Islet precursor cell (in vitro differentiated cells): ENCODE measurements at places on chromosomes 4 and X.

- no peak for DNase-seq
Measured at GRCh38 chr4:136748773-136749172, 783.5 kb downstream of the PCDH18 start.

GRCh38 chr4:168787334-168787733 lies 222.7 kb downstream of the CBR4 start:
- no peak for DNase-seq

DNA sequence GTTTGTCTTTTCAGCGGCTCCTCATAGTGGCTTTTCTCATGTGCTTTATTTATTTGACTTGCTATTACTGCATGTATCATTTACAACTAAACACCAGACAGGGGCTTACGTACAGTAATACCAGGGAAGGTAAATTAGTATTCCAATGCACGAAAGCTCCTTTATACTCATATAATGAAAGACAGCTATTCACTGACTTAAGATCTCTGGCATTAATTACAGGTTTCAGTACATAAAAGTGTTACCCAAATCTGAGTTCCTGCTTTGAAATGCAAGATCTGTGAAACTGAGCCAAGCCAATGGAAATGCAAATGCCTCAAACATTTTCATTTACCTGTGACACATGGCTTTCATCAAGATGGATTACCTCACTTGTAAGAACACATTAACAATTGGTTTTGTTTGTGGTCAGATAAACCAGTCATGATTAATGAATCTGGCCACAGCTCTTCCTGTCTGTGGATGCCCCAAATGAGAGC lies 107.2 kb downstream of the ANAPC4 start:
- no peak for DNase-seq

DNA sequence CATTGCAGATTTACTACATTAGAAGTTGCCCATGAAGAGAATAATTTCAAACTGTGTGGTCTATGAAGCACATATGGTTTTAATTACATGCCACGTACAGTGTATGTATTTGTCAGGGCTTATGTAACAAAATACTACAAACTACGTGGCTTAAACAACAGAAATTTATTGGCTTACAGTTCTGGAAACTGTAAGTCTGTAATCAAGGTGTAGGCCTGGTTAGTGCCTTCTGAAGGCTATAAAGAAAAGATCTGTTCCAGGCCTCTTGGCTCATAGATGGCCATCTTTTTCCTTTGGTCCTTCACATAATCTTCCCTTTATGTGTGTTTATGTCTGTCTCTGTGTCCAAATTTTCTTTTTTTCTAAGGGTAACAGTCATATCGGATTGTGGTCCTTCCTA lies 1160.2 kb downstream of the FAM133A start:
- DNase-seq: no peak

DNA sequence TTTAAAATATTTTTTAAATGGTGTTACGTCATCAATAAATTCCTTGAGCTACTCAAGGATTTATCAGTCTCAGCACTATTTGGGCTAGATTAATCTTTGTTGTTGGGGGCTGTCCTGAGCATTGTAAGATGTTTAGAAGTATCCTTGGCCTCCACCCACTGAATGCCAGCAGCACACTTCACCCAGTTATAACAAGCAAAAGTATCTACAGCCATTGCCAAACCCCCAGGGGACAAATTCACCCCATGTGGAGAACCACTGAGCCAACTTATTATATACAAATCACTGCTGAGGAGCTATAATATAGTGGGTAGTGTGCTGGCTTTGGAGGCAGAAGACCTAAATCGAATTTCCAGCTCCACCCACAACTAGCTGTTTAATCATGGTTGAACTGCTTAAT lies 58.3 kb downstream of the ATP10D start:
- DNase-seq: no peak

DNA sequence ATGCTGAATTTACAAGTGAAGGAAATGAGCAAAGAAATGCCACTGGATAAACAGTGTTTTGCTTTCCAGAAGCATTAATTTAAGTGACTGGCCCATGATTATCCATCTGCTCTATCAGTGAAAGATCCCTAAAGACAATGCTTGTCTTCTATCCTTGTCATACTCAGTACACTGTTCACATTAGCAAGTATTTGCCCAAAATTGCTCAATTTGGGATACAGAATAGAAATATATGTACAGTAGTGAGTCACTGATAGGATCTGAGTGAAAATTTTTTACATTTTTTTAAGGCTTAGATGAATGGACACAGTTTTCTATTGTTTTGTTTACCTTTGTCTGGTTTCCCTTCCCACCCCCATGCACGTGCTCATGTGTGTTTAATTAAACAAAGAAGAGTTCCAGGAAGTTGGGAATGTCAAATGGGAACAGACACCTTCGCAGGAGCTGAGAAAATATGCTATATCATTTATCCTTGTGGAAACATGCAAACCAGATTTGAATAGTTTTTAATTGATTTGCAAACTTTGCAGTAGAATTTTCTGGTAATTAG lies 656.3 kb downstream of the RPA4 start:
- no peak for DNase-seq

DNA sequence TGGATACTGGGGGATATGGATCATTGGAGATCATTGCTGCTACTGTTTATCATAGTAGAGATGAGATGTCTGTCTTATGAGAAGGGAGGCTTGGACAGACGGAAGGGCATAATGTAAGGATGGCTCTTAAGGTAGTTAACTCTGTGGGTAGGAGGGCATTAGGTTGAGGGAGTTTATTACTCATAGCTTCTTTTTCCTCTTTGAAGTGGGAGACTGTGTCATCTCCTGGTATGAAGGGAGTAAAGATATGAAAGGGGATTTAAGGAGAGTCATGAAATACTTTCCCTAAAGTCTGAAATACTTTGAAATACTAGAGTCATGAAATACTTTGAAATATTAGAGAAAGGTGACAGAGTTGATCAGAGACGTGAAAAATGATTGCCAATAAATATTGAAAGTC lies 255.5 kb upstream of the PITX2 start:
- no peak for DNase-seq

GRCh38 chr4:177778623-177779022 lies 336.4 kb upstream of the AGA start:
- DNase-seq: no peak

GRCh38 chr4:154604696-154605200 lies 7.7 kb downstream of the FGG start:
- DNase-seq: no peak

DNA sequence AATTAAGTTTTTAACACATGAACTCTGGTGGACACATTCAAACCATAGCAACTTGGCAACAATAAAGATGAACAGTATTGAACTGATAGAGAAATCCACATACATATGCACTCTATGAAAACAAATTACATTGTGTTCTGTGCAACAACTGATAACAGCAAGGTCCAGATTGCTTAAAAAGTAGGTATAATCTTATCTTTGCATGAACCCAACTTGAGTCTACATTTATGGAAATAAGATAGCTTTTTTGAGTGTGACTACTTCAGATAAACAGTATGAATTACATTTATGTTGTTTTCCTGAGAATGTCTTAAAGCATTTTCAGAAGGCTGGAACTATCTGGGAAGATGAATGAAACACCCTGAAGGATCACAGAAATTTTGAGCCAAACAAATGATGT lies 212.6 kb upstream of the GK2 start:
- no peak for DNase-seq

GRCh38 chr4:146763560-146763959 lies 124.9 kb downstream of the POU4F2 start:
- no peak for DNase-seq

GRCh38 chr4:131119661-131120060 lies 2023.7 kb downstream of the C4orf33 start:
- DNase-seq: no peak

DNA sequence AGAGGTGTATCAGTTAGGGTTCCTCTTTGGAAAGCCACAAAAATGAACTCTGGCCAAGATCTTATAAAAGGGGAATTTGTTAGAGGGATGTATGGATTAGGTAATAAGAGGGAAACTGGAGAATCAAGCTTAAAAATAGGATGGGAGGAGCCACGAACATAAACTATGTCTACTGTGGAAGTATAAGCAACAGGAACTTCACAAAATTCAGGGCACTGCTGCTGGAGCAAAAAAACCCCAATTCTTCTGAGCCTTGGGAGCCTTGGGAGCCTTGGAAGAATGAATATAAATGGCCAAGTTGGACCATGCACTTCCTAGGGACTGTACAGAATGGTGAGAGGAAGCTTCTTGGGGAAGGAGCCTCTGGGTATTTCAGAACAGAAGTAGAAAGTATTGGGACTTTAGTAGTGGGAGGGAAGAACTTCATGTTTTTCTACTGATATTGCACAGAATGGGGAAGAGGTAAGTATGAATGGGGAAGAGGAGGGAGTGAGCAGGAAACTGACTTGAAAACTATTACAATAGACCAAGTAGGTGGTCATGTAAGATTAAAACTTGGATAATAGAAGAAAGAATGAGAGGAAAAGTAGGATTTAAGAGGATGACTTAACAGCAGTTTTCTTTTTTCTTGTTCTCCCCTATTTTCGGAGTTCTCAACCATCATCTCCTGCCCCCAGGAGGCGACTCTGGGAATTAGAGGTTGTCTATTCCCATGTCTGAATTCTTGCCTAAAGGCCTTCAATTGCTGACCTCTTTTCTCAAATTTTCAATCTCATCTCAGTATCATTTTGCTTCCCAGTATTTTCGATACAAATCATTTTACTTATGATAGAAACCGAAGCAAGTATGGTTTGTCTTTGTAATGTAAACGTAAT lies 44.4 kb upstream of the TAPT1 start:
- no peak for DNase-seq

GRCh38 chrX:121000589-121000988 lies 15.0 kb upstream of the CT47A1 start:
- no peak for DNase-seq

- DNase-seq: no peak
Measured at GRCh38 chr4:115292320-115293092, 179.1 kb upstream of the NDST4 start.

- DNase-seq: peak; percentile 83
Measured at GRCh38 chrX:47518144-47518543, 35.1 kb upstream of the ZNF41 start.

- DNase-seq: peak; percentile 80
Measured at GRCh38 chr4:4216648-4217047, 10.1 kb downstream of the OTOP1 start.

GRCh38 chrX:17475449-17476217 lies 100.6 kb downstream of the NHS start:
- DNase-seq: no peak

- no peak for DNase-seq
Measured at GRCh38 chrX:45351478-45351877, 150.8 kb upstream of the DIPK2B start.

GRCh38 chr4:74385386-74385785 lies 20.4 kb downstream of the EREG start:
- no peak for DNase-seq

- peak; percentile 78 for DNase-seq
Measured at GRCh38 chrX:29662759-29663503, 552.4 kb upstream of the MAGEB2 start.

GRCh38 chr4:125070861-125071260 lies 243.9 kb upstream of the FAT4 start:
- no peak for DNase-seq

DNA sequence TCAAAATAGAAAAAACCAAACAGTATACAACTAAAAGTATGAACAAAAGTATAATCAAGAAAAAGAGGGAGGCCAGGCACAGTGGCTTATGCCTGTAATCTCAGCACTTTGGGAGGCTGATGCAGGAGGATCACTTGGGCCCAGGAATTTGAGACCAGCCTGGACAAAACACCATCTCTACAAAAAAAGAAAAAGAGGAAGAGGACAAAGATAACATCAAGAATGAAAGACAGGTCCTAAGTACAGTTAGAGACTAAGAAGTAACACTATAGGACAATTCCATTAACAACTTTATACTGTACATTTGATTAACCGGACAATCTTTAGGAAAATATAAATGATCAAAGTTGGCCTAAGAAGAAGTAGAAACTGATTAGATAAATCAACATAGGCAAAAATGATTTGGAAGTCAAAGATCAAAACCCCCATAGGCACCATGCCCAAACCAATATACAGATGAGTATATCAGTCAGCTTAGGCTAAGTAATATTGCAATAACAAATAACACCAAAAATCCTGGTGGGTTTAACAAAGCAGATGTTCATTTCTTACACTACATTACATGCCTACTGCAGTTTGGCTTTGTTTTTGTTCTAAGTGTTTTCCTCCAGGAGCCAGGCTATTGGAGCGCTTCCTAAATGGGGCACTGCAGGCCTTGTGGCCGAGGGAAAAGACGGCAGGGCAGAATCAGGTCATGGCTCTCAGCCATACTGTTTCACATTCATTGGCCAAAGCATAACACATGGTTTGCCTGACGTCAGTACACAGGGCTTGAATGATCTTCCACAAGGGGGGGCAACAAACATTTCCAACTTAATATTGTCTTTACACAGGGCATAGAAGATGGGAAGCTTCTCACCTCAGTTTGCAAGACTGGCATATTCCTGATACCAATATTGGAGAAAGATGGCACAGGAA lies 42.2 kb upstream of the HGFAC start:
- peak; percentile 48 for DNase-seq

- DNase-seq: no peak
Measured at GRCh38 chr4:11847167-11847566, 418.5 kb upstream of the HS3ST1 start.

DNA sequence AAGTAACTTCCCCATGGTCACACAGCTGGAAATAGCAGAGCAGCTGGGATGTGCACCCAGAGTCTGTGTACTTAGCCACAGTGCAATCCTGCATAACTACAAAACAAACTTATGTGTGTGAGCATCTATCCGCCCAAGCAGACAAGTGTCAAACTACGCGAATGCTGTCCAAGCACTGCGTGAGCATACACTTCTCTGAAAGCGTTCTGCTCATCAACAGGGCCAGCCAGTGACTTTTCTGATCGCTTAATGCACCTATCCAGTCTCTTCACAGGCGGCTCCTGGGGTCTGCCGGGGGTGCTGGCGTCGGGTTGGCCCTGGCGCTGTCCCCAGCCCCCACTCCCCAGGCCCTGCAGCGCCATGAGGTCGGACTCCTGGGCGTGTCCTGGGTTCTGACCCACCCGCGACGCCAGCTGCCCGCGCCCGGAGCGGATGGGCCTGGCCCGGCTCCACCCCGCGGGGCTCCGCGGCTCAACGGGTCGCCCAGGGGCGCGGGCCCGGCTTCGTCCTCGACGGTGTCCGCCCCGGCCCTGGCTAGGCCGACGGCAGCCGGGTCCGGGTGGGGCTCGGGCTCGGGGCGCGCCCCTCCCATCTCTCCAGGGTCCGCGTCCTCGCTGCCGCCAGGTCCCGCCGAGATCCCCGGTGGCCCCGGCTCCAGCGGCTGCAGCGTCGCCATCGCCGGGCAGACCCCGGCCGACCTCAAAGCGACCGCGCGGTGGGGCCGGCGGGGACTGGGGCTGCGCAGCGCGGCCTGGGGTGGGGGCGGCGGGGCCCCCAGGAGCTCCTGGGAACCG lies 1.3 kb upstream of the ZNF141 start:
- peak; percentile 52 for DNase-seq

- no peak for DNase-seq
Measured at GRCh38 chr4:188032583-188032982, 37.0 kb downstream of the ZFP42 start.
